ENCODE measurements at places on chromosomes 13 and 19.

GRCh38 chr13:24192057-24192810 is 31.7 kb downstream of the SPATA13 start:
- no peak for DNase-seq

- DNase-seq: no peak
Measured at GRCh38 chr19:48060381-48060780, 16.5 kb upstream of the CABP5 start.

DNA sequence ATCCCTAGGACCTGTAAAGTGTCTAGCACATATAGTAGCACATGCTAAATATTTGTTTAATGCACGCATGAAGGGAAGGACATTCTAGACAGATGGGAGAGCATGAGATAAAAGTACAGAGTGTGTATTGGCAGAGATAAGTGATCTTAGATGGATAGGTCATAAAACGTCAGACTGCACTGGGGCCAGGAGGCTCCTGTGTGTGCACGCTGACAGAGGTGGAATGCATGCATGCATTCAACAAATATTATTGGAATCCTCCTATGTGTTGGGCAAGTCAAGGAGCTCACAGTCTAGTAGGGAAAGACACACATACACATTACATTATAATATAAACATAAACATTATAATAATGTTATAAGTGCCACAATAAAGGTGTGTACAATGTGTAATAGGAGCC is 73.3 kb downstream of the FGF9 start:
- no peak for DNase-seq

DNA sequence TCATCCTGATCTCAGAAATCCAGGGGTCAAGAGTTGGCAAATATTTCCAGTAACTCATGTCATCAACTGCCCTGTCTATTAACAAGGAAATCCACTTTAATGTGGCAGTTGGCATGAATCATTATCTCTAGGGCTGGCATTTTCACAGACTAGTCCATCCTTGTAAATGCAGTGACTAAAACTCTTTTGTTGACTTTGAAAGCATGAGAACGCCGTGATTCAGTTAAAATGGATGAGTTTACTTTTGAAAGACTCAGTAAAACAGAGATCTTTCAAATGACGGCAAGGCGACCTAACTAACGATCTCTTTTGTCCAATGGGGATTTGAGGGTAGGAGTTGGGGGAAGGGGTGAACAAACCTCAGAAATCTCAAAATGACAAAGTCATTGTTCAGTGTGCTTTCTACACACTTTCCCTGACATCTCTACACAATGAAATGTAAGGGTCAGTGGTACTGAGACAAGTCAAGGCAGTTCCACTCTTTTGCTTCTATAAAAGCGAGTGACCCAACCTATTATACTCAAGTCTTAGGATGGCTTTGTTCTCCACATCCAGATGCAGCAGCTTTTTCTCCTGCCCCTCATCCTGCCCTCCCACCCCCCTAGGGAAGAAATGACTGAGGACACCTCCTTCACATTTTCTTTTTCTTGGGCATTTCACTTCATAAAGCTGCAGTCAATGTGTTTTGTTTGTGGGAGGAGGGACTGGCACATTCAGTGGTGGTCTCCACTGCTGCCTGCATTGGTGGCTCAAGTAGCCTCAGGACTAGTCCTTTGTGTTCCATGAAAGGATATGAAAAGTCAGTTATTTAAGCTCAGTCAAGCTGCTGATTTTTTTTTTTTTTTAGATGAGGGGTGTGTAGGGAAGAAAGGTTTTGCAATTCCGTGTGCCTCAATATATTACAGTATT is 200.5 kb downstream of the ABCC4 start:
- peak; percentile 84 for DNase-seq

DNA sequence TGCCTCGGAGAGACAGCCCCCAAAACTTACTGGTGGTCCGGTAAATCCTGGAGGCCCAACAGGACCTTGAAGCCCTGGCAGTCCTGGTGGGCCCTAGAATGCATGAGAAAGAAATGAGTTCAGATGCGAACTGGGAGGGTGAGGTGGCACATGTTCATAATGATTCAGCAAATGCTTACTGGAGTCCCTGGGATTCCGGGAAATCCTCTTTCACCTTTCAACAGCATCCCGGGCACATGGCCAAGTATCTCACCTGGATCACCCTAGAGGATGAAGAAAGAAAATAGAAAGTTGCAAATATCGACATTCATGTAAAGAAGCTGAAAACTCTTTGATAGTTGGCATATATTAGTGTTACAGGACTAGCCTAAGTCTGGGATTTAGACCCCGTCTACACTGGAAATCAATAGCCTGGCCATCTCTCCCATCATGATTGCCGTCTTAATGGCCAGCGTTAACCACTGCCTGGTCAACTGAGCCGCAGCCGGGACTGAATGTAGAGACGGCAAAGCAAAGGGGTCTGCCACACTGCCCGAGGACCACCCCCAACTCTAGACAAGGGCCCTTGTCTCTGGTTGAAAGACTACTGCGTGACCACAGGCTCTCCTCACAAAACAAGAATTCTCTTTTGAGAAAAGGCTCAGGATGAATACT is 96.9 kb downstream of the COL4A1 start:
- no peak for DNase-seq

- DNase-seq: no peak
Measured at GRCh38 chr13:27667946-27668345, 46.3 kb downstream of the POLR1D start.

DNA sequence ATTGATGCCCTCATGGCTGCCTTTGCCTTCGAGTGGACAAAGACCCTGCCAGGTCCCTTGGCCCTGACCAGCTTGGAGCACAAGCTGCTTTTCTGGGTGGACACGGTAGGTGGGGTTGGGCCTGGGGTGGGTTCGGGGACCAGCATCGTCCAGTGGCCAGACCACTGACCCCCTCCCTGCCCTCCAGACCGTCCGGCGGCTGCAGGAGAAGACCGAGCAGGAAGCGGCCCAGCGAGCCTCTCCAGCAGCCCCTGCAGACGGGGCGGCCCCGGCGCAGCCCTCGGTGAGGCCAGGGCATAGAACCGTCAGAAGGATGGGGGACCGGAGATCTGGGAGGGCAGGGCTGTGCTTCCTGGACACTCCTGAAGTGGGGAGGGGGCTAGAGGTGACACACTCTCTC is 10.6 kb downstream of the CAMSAP3 start:
- no peak for DNase-seq

DNA sequence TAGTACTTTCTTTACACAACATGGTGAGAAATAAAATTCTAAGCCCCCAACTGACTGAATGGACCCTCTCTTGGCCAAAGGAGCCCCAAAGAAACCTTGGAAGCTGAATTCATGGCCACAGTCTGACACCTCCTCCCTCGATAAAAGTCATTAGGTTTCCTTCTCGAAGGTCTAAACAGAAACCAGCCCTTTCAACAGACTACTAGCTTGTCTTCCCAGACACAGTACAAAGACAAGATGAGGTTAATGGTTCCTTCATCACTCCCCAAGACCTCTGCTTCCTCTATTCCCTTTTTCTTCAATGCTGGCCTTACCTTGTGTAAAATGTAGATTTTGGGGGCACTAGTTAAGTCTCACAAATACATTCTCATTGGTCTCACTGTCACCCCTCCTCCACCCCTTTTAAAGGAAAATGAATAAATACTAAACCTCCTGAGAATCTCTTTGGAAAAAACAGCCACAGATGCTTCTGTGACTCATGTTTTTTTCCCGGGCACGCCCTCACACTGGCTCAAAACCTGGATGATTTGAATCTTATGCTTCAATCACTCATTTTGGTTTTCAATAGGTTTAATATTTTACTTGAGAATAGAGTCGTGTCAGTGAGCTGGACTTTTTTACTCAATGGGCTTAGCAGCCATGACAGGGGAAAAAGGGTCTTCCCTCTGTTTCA is 65.8 kb upstream of the MED4 start:
- peak; percentile 34 for DNase-seq

- peak; percentile 92 for DNase-seq
Measured at GRCh38 chr13:99356262-99357091, 49.3 kb upstream of the GPR183 start.

DNA sequence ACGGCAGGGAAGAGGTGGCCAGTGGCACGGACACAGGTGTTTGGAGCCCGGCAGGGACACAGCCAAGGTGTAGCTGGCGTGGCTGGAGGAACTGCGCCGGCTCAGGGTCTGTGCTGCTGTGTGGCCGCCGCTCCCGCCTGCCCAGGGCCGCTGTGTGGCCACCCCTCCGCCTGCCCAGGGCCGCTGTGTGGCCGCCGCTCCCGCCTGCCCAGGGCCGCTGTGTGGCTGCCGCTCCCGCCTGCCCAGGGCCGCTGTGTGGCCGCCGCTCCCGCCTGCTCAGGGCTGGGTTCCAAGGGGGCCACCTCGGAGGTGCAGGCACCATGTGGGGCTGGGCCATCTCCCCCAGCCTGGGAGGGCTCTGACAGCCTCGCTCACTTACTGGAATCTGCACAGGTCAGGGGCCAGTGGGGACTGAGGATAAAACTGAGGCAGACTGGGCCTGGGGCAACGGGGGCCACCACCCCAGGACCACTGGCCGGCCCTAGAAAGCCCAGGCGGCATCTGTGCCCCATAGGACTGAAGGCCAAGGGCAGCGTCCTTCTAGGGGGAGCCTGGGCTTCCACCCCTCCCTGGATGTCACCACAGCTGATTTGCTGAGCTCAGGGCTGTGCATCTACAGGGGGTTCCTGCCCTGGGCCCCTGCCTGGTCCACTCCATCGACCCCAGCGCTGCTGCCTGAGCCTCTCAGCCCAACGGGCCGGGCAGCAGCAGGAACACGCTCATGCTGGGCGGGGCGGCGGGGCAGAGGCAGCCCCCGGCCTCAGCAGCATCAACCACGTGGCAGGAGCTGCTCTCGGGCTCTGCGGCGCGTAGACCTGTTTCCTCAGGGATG is 21.5 kb downstream of the C13orf46 start:
- DNase-seq: no peak
